ENCODE measurements at places on chromosomes 2 and 18.

DNA sequence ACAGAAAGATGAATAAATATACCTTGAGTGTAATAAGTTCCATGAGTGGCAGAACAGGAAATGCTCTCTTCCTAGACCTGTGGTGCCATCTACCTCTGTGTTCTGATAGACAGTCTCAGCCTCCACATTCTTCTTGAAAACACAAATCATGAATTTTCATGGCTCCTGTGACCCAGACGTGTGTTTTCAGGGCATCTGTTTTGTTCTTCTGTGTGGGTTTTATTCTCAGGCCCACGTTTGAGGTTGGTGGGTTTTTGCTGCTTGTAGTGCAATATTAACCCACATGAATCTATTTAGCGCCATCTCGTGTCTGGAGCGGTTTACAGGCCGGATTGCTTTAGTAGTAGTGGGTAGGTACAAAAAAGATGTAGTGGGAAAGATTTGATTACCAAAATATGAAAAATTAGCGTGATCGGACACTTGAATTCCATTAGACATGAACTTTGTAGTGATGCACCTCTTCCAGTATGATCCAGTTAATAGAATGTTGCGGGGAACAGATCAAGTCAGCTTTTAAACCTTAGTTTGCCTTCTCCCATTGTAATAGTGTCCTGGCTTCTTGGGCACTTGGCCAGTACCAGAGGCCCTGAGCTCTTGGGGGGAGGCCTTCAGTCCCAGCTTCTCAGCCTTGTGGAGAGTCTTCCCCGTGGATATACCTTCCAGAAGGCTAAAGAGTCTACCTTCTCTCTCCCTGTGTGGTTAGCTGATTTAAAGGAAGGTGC is 256.5 kb downstream of the TPGS2 start:
- DNase-seq, result no peak

- DNase-seq, result no peak
These were observed 762 bp downstream of the VPS4B start for GRCh38 chr18:63421514-63421913.

DNA sequence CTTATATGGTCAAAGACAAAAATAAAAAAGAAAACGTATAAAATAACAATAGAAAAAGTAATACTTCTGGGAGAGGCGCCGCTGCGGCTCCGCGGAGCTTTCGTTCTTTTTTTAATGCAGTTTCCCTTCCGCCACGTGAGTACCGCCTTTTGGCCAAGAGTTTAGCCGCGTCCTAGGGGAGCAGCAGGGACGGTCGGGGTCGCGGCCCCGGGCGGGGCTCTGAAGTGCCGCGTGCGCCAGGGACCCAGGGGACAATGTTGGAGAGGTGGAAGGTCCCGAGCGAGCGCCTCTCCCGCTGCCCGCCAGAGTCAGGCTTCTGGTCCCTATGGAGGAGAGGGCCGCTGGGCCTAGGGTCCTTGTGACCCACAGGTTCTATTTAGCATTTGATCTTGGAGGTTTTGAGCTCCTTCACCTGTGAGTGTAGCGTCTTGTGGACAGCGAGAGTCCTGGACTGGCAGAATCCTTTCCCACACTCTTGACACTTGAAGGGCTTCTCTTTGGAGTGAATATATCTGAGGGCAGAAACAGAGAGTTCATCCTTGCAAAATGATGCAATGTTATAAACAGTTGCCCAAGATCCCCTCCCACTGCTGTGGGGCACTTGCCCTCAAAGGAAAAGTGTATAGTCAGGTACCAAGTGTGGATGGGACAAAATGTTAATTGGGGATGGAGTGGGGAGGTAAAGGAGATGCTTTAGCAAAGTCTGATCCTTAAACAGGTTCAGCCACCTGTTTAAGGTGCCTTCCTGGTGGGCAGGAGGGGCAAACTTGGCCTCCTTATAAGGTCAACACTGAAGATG is 6.3 kb downstream of the OSR1 start:
- DNase-seq, result no peak

DNA sequence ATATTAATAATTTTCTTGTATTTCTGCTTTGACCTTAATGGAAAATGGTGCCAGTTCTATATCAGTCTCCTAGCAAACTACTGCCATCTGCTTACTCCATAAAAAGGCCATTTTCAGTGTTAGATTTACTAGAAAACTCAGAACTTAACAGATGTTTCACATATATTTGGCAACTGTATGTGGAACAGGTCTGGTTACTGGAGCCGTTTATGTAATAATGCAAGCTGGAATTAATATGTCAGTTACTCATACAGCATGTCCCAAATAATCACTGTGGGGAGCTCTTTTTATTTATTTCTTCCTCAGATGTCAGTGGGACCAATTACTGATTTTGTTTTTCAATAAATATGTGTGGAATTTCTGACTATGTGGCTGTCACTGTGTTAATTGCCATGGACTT is 1247.6 kb downstream of the CNTNAP5 start:
- no peak for DNase-seq

GRCh38 chr2:237413777-237414661 is at the start of gene COL6A3:
COL6A3 (minus strand) TSS chr2:237414164; CDS start chr2:237396817, 17,347 bp downstream.
- no peak for DNase-seq

GRCh38 chr18:62186499-62186773 is 420 bp downstream of the PIGN start:
- no peak for DNase-seq

DNA sequence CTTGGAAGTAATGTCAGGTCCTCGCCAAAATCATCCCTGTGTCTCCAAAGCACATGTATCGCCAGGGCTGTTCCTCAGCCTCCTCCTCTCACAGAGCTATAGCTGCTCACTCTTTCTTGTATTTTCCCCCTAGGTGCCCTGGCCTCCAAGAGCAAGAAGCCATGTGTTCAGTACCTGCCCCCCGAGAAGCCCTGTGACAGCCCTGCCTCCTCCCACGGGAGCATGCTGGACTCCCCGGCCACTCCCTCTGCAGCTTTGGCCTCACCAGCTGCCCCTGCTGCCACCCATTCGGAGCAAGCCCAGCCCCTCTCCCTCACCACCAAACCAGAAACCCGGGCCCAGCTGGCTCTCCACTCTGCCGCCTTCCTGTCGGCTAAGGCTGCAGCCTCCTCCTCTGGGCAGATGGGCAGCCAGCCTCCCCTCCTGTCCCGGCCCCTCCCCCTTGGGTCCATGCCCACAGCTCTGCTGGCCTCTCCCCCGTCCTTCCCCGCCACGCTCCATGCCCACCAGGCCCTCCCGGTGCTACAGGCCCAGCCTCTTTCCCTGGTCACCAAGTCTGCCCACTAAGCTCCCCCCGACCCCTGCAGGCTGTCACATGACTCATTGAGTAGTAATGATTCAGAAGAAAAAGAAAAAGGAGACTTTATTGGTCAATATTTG is 18.8 kb downstream of the TGOLN2 start:
- no peak for DNase-seq

- no peak for DNase-seq
These were observed 38.7 kb downstream of the MAP4K4 start for GRCh38 chr2:101736233-101736632.

DNA sequence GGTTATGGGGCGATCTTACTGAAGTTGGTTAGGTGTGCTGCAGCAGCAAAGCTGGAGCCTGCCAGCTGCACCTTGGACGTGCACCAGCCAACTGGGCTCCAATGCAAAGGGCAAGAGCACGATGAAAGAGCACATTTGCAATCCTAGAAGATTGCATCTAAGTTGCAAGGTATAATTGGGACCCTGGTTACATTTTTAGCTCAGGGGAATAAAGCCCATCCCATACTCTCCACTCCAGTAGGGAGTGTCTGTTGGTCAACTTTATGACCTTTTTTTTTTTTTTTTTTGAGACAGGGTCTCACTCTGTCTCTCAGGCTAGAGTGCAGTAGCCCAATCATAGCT is 22.2 kb upstream of the GPR55 start:
- DNase-seq, result no peak

GRCh38 chr2:213627835-213628460 is 343.7 kb downstream of the SPAG16 start:
- DNase-seq, result no peak

DNA sequence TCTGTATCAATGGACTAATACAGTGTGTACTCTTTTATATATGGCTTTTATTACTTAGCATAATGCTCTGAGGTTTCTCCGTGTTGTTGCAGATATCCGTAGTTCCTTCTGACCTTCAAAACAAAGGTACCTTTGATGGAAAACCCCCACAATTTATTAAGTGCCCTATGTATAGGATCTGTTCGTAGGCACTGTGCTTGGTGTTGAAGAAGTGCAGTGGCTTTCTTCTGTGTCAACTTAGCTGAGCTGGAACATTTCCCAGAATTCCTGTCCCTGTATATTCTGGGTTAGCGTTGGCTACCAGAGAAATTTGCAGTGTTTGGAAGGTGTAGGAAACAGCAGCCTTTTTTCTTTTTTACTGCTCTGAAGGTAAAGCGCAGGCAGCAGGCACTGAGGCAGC is 56.3 kb upstream of the MSH2 start:
- no peak for DNase-seq

DNA sequence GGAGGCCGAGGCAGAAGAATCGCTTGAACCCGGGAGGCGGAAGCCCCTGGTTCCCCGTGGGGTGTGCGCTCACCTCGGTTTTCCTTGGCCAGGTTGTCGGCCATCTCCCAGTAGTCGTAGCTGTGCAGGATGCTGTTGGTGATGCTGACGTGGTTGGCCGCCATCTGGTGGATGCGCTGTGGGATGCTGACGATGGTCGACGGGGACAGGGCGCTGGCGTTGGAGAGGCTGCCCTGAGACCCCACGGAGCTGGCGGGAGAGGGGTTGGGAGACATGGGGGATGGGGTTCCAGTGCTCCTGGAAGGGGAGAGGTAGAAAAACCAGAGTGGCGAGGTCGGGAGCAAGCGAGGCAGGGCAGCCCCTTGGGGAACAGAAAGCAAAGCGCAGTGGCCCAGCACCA is 64.4 kb upstream of the REV1 start:
- no peak for DNase-seq

- DNase-seq, result no peak
These were observed 24.4 kb downstream of the MPHOSPH10 start for GRCh38 chr2:71154798-71155197.

GRCh38 chr18:24949908-24950307 is 402.1 kb downstream of the ZNF521 start:
- no peak for DNase-seq

DNA sequence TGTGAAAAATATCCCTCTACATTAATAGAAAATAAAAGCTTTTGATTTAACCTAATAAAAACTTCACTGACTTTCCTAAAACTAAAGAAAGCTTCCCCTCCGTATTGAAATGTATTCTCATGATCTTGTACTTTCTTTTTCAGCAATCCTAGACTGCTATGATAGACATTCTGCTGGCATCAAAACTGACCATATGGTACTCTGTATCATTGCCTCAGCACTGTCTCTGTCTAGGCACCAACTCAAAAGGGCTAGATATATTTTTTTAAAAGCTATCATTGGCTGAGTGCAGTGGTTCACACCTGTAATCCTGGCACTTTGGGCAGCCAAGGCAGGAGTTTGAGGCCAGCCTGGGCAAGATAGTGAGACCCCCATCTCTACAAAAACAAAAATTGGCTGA is 32.9 kb downstream of the CDKL4 start:
- no peak for DNase-seq

- no peak for DNase-seq
These were observed 124.2 kb downstream of the NEDD4L start for GRCh38 chr18:58168221-58168620.

DNA sequence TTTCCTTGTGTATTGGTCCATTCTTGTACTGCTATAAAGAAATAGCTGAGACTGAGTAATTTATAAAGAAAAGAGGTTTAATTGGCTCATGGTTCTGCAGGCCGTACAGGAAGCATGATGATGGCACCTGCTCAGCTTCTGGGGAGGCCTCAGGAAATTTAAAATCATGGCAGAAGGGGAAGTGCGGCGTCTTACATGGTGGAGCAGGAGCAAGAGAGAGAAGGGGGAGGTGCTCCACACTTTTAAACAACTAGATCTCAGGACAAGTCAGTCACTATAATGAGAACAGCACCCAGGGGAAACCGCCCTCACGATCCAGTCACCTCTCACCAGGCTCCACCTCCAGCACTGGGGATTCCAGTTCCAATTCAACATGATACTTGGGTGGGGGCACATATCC is 54.3 kb downstream of the MSH2 start:
- DNase-seq, result no peak

DNA sequence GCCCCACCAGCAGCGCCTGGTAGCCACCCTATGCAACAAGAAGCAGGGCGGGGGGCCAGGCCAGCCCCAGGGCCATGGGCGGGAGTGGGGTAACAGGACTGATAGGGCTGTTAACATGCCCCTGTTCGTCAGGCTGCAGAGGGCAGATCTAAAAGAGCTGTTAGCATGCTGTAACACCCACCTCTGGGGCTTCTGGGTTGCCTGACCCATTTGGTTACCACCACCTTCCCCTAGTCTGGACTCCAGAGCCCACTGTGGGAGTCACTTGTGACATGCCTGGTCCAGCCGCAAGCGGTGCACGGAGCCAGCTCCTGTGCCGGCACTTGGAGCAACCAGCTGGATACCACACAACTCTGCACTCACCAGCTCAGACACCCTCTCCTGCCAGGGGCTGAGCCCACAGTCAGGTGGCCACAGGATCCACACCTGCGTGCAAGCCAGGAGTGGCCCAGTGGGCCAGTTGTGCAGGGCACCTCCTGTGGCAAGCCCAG is 2.1 kb downstream of the METTL8 start:
- DNase-seq, result no peak

GRCh38 chr2:201402651-201403562 is 45.8 kb upstream of the FLACC1 start:
- no peak for DNase-seq

DNA sequence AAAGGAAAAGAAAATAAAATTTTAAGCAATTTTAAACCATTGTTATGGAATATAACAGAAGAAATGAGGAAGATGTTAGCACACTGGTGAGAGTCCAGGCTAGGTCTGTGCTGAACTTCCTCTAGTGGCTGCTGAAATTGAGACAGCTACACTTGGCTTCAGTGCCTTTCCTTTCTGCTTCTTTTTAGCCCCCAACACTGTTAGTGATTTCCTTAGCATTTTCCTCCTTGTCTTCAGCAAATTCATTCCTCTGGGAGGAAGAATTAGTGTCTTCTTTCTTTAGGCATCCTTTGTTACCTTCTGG is 47.6 kb downstream of the ITGAV start:
- no peak for DNase-seq

- no peak for DNase-seq
These were observed 47.9 kb downstream of the MBP start for GRCh38 chr18:77084688-77085035.

- no peak for DNase-seq
These were observed 39.9 kb downstream of the IRS1 start for GRCh38 chr2:226759768-226760167.

GRCh38 chr2:167509586-167509985 is 621.3 kb downstream of the XIRP2 start:
- DNase-seq, result no peak

DNA sequence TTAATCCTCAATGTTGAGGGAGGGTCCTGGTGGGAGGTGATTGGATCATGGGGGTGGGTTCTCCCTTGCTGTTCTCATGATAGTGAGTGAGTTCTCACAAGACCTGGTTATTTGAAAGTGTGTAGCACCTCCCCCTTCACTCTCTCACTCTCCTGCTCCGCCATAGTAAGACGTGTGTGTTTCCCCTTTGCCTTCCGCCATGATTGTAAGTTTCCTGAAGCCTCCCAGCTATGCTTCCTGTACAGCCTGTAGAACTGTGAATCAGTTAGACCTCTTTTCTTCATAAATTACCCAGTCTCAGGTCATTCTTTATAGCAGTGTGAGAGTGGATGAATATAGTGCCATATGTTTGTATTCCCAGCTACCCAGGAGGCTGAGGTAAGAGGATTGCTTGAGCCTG is 9.6 kb downstream of the IL1B start:
- no peak for DNase-seq

All from activated T-helper 1 cell treated with anti-CD3 and anti-CD28 coated beads, Interleukin-2, amount 50 U/mL, for 16 hours (primary cell).